Cortex of kidney (tissue), 1 donor: ENCODE measurements at places on chromosomes 2 and 18.

DNA sequence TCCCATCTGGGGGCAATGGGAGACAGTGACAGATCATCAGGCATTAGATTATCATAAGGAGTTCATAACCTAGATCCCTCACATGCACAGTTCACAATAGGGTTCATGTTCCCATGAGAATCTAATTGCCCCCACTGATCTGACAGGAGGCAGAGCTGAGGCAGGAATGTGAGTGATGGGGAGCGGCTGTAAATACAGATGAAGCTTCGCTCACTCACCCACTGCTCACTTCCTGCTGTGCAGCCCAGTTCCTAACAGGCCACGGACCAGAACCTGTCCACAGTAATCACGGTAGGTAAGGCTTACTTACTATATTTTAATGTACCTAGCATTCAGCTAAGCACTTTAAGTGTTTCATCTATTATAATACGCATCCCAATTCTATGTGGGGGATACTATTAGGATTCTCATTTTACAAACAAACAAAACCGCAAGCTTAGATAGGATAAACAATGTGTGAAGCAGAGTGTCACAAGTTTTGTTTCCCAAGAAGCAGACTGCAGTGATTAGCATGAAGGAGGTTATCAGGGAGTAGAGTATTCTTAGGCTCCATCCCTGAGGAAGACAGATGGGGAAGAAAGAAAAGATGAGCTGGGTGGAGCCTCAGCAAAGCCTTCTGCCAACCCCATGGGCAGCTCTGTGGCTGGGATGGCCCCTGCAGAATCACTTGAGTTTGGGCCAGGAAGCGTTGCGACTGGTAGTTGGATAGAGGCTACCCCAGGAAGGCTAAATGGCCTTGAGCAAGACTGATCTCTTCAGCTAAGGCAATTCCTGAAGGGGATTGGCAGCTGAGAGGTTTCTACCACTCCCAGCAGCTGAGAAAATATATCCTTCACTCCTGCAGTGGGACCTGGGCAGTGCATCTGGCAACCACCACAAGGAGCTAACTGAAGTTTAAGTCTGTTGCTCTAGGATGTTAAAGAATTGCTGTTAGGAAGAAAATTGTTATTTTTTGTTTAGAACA lies 133.1 kb downstream of the MREG start:
- DNase-seq = no peak

- no peak for DNase-seq
Measured at GRCh38 chr2:200860092-200860795, 4.2 kb downstream of the CLK1 start.

- DNase-seq = no peak
Measured at GRCh38 chr18:59273759-59274532, 692 bp upstream of the RAX start.

DNA sequence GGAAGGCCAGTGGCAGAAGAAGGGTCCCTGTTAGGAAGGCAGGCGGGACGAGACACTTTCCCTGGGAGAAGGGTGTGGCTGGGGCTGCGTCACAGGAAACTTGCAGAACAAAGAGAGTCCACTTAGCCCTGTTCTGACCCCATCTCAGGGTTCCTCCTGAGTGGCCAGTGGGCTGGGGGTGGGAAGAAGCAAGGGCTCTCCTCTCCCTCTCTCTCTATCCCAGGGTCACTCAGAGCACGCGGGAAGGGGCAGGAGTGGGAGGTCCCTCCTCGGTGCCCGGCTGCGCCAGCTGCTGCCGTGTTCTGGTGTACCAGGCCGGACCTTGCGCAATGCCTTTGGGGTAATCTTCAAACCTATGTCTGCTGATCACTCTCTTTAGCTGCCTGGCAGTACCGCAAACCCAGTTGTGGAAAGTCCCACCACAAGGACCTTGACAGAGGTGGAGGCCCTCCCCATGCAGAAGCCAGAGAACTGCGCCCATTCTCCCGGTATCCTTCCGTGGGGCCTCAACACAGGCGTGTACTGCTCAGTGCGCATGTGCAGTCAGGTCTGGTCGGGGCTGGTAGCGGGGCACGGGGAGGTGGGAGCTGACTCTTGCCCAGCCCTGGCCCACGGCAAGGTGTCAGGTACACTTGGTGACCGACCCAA lies 47.8 kb upstream of the ST3GAL5 start:
- no peak for DNase-seq

GRCh38 chr2:158317642-158318041 lies 138.9 kb downstream of the CCDC148 start:
- no peak for DNase-seq

DNA sequence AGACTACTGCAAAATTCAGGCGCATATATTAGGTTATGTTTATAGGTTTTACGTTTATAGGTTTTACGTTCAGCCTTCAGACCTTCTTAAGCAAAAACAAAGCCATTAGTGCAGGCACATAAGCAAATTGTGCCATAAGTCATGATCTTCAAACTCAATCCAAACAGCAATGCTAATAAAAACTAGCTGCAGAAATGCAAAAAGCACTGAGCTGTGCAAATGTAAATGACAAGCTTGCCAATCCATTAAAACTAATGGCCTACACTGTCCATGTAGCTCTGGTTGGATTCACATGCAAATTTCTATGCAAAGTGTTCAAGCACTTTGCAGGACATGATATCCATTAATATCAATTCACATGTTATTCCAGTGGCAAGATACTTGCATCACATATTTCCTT lies 50.9 kb downstream of the LRPPRC start:
- no peak for DNase-seq

DNA sequence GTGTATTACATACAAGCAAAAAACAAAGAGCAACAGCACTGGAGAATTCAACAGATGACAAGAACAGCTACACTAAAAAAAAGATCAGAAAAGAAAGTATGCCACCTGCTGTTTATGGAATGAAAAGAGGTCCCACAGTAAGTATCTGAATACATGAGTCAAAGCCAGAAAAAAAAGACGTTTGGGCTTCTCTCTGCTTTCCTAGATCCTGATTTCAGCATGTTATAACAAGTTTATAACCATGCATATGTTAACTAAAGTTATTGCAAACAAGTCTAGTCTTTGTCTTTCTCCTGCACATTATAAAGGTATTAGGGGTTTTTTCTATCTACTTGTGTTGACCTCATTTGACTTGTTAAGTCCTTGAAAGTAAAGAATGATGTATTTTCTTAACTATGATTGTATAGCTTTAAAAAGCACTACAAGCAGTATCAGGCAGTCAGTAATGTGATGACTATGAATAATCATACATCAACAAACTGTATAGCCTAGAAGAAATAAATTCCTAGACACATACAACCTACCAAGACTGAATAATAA lies 108.5 kb upstream of the COL5A2 start:
- no peak for DNase-seq

DNA sequence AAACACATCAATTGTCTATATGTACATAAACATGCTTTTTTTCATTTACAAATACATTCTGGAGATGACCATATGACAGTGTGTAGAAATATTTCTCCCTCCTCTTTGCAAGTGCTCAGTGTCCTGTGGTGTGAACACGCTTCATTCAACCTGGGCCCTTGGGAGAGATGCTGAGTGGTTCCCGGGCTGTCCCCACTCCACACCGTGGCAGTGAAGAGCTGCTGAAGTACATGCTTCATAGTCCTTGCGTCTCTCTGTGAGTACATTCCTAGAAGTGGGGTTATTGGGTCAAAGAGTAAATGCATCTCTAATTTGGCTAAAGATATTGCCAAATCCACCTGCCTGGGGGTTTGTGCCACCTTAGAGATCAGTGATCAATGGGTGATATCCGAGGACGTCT lies 6.5 kb upstream of the GPR35 start:
- DNase-seq = no peak

DNA sequence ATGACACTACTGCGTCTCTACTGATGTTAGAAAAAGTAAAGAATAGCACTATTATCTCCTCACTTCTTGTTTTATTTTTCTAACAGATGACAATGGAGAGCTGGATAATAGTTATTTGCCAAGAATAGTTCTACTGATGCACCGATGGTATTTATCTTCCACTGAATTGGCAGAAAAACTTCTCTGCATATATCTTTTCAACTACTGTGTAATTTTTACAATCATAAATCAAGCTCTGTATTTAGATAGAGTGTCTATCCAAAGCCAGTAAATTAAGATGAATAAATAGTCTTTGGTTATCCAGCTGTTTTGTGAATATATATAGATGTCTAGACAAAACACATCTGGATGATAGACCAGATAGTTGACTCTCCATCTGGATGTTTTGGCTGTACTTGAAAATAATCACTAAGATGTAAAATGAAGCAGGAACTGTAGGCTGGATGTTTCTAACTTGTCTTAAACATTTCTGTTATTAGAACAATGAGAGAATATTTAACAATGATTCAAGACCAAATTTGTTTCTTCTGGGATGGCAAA lies 40.1 kb downstream of the RASGRP3 start:
- DNase-seq = no peak

- DNase-seq = no peak
Measured at GRCh38 chr2:8333177-8333831, 348.6 kb upstream of the ID2 start.

- DNase-seq = no peak
Measured at GRCh38 chr18:58669731-58670378, 1.4 kb upstream of the MALT1 start.

DNA sequence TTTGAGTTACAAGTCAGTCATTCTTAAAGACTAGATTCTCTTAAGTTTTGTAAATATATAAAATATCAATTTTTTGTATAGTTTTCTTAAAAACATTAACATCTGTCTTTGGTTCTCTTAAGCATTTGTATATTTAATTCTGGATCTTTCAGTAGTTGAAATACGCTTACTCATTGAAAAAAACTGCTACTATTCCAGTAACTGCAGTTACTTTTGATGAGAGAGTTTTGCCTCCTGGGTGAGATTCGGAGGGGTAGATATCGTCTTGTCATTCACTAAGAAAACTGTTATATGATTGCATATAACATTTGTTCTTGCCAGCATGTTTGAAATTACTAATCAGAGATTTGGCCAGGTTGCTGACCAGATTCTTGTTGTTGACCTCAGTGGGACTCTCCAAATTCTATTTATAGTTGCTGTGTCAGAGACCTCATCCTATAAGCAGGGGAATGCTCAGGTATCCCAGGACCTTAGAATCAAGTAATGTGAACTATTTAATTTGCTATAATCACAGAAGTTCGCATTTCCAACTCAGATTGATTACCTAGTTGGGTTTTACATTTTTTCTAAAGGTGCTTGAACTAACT lies 7.9 kb downstream of the AGPS start:
- no peak for DNase-seq

DNA sequence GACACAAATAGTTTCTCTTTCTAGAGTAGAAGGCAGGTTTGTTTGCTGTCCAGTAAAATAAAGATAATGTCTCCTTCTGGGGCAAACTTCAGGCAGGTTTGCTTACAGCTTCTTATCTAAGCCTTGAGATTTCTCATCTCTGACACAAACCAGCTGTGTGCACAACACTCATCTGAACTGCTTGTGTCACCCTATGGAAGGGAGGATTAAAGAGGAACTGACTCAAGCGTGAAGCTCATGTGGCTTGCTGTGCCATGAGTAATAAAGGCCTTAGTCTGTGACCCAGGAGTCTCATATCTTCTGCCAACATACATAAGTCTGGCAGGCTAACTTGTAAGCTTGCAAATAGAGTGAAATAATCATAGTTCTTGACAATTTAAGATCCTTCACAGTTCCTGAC lies 24.2 kb upstream of the CPO start:
- DNase-seq = no peak

GRCh38 chr2:174590346-174590745 lies 7.3 kb downstream of the WIPF1 start:
- no peak for DNase-seq

DNA sequence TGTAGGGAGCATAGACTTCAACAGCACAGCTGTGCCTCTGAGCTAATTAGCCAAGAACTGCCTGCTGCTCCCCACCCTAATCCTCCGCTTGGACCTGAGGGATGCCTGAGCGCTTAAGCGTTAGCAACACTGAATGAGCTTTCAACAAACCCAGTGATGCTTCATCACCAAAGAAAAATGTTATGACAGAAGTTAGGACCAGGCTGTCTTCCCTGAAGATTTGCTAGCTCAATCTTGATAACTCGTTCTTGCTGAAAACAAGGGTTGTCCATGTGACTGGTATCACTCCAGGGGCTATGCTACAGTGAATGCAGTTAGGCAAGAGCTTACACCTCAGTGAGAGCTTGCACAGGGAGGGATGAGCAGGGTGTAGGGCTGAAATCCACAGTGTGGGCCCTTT lies 190.7 kb upstream of the SIX2 start:
- DNase-seq = no peak

DNA sequence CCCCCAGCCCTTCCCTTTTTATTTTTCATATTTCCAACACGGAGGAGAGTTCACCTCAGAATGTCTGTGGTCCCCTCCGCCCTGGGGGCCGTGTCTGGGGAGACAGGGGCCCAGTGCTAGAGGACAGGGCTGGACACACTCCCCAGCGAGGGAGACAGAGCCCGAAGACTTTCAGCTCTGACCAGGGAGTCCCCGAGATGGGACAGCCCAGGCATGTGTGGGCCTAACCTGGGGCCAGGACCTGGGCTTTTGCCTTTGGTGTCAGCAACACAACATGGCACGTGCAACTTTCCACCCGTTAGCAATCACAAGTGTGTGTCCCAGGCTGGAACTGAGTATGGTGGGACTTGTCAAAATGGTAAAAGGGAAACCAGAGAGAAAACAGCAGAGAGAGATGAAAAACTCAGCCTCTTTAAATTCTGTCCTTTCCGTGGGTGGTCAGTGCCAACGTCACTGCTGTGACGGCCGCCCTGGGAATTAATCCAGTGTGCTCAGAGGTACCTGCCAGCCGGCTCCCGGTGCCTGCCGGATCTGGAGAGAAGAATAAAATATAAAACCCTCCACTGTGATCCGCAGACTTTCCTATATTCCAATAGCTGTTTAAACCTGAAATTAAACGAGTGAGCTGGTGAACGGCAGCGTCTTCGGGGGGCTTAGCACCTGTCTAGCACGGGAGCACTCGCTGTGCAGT lies 245.8 kb downstream of the EIPR1 start:
- no peak for DNase-seq

DNA sequence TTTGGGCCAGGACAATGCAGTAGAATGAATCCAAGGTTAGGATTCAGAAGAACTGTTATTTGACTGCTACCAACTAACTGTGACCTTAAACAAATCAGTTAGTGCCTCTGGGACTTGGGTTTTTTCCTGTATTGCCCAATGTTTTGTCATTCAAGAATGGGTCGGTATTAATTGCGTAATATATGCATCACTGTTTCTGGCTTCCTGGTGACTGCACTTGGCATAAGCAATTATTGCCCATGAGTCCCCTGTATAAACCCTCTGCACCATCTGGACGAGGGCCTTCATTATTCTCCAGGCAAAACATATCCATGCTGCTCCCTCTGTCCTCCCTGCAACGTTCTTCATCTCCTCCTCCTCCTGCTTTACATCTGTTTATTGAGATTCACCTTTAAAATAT lies 255.8 kb upstream of the LRRTM1 start:
- DNase-seq = no peak
